ENCODE measurements at places on chromosomes 6 and 20.
A peak's percentile ranks its signal among the peaks of the same experiment; 100 is the strongest.

DNA sequence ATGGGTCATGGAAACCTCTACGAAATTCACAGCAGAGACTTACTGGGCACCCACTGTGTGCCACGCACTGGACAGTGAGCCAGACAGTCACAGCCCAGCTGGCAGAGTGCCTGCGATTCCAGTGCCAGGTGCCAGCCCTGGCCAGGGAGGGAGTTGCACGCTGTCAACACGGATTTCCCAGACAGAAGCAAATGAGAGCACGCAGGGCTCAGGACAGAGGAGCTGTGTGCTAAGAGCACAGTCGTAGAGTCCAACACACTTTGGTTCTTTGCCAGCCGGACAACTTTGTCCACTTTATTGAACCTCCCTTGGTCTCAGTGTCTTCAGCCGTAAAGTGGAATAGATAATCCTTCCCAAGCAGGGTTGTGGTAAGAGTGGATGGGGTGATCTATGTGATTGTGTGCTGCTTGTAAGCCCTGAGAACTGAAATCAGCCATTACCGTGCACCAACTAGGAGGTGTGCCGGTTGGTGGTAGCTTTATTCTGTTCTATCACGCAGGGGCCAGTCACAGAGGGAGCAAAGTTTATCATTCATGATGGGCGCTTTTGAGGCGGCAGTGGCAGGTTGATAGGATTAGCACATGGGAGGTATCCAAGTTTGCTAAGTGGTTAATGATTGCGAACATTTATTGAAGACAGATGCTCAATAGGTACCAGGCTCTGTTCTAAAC lies 40.6 kb downstream of the SIRPA start:
- no peak for DNase-seq

- DNase-seq = no peak
These were observed 3.6 kb upstream of the BAK1 start for GRCh38 chr6:33583591-33584155.

GRCh38 chr6:40328386-40328985 lies 258.7 kb downstream of the LRFN2 start:
- DNase-seq = no peak

DNA sequence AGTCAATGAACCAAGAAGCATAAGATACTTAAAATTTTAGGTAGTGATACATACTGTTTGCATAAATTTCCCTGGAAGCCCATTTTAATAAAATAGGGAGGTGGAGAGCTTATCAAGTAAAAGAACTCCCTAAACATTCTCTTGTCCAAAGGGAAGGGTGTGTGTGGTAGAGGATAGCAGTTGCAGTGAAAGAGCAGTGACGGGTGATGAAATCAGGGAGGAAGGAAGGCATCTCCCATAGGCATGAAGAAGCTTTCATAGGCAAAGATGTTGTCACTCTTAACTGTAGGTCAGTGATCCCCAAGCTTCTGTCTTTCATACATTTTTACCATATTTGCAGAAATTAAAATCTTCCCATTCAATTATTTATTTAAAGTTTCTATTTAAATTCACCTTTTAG lies 60.0 kb upstream of the ZNF831 start:
- DNase-seq = no peak

DNA sequence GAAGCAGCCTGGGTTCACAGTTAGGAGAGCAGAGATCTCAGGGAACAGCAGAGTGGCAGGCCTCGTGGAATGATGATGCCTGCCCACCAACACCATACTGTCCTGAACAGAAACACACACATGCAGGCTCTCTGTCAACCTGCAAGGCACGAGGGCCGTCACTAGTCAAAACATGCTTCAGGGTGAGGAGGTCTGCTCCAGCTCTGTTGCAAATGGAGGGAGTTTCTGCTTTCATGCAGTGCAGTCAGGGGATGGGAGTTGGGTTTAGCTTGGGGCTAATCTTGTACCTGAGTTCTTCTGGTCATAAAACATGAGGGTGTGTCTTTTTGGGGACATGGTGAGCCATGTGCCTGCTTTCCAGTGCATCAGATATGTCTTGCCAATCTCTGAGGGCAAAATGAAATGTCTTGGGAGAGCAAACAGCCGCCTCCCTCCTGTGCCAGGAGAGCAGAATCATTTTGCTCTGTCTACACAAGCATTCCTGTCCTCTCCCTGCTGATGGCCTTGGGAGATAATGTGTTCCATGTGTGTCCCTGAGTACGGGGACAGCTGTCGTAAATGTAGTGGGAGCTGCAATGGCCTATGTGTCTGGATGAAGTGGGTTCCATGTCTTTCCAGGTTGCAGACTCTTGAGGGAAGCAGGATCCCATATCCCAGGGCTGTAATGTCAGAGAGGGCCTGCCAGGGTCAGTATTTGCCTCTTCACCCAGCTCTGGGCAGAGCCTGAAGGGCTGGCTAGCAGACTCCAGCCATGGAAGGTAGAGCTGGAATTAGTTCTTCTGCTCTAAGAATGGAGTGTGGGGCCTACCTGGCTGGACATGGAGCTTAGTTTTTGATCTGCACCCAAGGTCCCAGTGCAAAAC lies 40.6 kb downstream of the MAFB start:
- no peak for DNase-seq

DNA sequence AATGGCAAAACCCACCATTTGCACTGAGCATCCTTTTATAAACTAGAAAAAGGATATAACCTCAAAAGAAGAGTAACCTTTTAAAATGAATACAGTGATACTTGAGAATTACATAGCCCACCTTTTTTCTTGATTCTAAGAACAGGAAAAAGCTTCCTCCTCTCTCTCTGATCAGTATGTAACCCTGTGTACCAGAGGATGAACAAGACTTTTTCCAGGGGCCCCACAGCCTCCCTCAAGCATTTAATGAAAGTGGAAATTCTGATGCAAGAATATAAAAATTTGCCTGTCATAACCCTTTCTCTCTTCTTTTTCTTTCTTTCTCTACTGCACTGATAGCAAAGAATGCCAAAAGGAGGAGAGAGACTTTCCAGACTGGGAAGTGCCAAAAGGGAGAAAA lies 64.2 kb upstream of the BTN3A2 start:
- DNase-seq = no peak

- no peak for DNase-seq
These were observed 39.6 kb upstream of the NOX3 start for GRCh38 chr6:155495011-155495768.

DNA sequence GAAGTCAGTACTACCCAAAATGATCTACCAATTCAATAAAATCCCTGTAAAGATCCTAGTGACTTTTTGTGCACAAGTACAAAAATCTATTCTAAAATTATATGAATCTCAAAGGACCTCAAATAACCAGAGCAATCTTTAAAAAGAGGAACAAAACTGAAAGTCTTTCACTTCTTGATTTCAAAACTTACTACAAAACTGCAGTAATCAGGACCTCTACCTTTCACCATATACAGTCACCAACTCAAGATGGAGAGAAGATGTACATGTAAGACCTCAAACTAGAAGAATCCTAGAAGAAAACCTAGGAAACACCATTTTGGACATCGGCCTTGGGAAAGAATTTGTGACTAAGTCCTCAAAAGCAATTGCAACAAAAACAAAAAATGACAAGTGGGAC lies 109.5 kb upstream of the CD93 start:
- DNase-seq = no peak

DNA sequence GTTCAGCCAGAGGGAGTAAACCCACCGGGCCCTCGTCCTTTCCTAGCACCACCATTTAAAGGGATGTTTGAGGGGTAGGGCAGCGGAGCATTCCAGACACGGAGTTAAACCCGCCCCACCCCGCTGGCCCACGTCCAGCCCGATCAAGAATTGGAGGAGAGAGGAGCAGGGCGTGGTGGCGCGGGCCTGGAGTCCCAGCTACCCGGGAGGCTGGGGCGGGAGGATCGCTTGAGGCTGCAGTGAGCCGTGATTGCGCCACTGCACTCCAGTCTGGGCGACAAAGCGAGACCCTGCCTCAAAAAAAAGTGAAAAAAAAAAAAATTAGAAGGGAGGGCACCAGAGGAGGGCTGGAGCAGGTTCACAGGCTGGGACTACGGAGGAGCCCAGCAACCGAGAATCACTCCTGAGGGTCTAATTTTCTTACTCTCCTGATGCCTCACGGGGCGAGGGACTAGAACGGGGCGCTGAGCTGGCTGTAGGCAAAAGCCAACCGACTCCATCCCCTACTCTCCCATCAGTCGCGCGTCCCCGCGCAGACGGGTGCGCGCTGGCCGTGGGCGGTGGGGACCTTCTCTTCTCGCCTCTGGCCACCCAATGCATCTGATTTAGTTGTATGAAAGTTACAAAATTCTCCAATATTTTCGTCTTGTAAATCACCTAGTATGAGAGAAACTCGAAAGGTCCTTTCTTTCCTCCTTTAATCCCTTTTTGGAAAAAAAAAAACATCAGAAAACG lies 6.1 kb upstream of the HSPA1B start:
- peak; percentile 69 for DNase-seq
